ENCODE measurements at places on chromosomes 1 and 21.

GRCh38 chr1:209756615-209757445 is 977 bp downstream of the TRAF3IP3 start:
- no peak for DNase-seq

DNA sequence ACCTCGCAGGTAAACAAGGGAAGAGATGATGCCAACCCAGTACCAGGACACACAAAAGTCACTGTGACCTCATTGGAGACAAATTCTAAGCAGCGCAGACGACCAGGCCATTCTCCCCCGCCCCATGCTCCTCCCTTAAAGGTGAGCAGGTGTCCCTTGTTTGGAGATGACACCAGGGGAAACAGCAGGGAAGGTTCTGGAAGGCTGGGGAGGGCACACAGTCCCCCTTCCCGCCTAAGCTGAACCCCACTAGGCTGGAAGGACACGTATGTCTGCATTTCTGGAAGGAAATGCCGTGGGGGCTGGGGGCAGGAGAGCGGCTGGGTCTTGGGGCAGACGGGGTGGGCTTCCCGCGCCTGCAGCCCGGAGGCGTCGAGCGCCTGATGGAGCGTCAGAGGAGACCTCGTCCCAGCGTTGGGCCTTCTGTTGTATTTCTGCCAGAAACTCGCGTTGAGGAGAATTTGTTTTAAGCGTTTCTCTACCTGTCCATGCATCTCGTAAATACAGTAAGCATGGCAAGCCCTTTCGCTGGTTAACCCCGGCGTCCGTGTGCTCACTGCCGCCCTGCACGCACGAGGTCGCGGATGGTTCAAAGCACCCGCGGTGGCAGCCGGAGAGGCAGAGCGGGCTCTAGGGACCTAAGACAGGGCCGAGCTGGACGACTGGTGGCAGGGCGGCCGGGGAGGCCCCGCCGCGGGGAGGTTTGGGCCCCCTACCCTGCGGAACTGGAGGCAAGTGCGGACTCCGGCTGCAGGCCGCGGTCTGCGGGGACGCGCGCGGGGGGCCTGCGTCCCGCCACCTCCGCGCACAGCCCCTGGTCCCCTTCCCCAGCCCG is 1.2 kb upstream of the LHX4 start:
- DNase-seq: no peak

DNA sequence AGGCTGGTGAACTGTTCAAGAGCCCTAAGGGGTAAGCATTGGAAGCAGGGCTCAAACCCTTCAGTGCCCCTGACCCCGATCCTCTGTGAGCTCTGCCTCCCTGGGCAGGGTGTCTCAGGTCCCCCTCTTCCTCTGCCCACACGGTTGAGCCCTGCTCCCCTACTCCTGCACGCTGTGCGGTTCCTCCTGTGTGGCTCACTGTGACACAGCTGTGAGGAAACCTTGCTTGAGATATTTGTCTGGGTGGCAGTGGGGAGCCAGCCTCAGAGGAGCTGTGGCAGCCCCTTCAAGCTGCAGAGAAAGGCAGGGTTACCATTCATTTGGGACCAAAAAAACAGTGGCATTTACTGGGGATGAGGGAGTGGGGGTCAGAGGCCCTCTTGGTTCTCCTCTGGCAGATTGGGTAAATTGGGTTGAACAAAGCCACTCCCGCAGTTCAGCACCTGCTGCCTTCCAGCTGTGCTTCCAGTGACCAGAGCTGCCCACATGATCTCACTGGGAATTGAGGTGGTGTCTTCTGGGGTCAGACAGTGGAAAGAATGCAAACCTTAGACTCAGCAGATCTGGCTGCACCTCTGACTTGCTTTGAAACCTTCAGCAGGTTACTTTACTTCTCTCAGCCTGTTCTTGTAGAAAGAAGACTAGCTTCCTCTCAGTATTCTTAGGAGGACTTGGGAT is 60.6 kb upstream of the CD1D start:
- no peak for DNase-seq

DNA sequence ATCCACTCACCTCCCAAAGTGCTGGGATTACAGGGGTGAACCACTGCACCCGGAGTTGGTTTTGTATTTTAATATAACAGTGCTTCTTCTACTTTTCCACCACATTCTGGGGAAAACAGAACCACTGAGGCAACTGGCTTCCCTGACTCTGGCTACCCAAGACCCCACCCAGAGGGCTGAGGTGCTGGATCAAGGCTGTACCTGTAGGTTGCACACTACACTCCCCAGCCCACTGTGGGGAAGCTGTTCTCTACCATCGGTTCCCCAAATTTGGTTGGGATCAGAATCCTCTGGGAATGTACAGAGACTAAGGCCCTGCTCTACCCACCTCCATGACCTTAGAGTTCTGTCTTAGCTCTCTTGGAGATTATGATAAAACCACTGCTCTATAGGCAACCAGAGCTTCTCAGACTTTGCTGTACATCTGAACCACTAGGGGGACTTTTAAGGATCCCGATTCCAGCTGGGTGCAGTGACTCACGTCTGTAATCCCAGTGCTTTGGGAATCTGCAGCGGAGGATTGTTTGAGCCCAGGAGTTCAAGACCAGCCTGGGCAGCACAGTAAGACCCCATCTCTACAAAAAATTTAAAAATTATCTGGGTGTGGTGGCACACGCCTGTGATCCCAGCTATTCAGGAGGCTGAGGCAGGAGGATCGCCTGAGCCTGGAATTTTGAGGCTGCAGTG is 51.6 kb downstream of the GNG4 start:
- no peak for DNase-seq

GRCh38 chr1:88311265-88311664 is 372.8 kb upstream of the PKN2 start:
- DNase-seq: no peak

DNA sequence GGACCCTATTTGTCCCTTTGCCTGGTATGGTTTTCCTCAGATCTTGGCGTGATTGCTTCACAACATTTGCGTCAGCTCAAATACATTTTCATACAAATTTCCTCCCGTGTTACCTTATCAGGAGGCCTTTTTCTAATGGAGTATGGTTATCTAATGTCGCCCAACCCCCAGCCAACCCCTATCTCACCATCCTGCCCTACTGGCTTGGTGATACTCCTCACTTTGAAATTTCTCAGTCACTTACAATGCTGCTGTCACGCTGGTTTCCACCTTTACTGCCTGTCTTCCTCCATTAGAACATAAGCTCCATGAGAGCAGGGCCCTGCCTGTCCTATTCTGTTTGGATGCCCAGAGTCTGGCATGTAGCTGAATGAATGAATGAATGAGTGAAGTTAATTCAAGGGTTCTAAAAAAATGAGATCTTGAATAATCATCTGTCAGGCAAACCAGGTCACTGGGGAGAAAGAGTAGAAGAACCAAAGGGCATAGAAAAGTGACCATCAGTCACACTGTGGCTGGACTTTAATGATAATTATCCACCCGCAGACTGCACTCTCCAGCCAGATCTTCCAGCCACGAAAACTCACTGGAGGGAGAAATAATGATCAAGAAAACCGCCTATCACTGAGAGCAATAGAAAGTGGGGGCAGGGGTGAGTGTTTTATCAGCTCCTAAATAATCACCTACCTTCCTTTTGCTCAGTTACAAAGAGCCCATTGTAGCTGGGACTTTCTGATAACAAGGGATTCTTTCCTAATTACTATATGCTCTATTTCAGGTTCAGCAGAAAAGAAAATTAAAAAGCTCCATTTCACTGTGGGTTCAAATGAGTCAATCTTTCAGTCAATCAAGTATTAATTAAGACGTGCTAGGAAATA is 21.3 kb downstream of the KIAA0040 start:
- no peak for DNase-seq

DNA sequence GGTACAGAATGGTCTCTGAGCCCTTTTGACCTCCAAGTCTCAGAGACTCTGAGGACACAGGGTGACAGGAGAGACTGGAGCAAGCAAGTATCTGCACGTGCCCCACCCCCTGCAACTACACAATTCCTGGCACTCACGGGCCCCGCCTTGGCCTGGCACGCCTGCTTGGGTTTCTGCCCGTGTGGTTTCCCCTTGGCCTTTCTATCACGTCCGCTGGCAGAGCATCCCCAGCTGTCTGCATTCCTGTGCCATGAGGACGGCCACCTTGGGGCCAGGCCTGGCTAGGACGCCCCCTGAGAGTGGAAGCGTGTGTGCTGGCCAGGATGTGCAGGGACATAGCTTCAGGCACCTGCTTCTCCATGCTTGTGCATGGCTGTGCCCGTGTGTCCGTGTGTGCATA is 14.3 kb upstream of the EDN2 start:
- DNase-seq: no peak

DNA sequence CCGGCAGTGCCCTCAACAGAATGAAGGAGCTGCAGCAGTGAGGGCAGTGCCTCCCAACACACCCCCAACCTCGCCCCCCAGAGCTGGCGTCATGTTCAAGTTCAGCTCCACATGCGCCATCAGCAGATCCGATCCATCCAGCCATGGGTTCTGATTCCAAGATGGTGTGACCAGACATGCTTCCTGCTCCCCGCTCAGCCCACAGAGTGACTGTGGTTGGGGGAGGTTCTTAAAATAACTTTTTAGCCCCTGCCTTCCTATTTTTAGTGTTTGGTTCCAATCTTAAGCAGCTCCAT is 30.1 kb upstream of the GPR137B start:
- DNase-seq: no peak

DNA sequence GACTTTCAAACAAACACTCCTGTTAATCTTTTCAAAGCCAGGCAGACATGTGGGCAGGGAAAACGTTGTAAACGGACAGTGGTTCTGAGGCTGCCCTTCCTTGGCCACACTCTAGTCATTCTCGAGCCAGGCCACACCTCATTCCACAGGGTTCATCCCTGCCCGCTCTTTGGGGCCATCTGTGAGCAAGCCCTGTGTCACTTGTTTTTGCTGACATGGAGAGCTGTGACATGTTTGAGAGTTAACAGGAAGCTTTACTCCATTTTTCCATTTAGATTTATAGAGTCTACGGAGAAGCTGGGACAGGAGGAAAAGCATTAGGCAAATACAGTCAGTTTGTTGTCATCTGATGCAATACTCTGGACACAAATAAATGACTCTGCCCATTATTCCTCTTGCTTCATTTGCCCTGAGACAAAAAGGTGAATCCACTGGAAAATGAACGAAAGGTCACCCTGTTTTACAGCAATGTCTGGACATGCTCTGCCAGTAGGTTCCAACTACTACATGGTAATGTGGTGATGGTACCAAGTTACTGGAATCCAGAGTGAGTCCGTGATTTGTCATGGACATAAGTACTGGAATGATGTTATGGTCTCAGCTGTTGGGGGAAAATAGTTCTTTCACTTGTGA is 126.9 kb downstream of the CLIC6 start:
- DNase-seq: no peak

- no peak for DNase-seq
Observed at GRCh38 chr1:76854255-76854654, 13.0 kb upstream of the ST6GALNAC5 start.

DNA sequence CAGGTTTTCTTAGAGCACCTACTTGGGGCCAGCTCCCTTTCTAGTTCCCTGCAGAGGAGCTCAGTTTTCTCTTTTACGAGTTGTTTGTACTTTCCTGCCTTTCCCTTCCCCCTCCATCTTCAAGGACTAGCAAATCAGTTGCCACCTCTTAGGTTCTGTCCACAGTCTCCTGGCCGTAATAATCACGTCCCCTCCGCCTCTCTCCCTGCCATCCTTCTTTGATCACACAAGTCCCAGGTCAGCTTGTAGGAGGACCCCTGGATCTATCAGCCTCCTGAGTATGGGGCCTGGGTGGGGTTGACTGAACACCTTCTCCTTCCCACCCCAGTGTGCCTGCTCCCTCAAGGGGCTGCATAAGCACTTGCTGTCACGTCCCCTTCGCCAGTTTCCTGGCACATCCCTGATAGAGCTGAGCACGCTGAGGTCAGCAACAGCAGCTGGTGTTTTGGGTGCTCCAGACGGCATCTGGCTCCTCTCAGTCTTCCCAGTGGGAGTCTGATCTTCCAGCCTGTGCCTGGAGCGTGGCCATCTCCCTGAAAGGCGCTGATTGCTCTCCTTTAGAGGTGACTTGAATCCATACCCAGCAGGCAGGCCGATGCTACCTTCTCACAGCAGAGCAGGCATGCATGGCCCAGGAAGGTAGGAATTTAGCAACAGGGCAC is 216.1 kb upstream of the TMEM51 start:
- no peak for DNase-seq

DNA sequence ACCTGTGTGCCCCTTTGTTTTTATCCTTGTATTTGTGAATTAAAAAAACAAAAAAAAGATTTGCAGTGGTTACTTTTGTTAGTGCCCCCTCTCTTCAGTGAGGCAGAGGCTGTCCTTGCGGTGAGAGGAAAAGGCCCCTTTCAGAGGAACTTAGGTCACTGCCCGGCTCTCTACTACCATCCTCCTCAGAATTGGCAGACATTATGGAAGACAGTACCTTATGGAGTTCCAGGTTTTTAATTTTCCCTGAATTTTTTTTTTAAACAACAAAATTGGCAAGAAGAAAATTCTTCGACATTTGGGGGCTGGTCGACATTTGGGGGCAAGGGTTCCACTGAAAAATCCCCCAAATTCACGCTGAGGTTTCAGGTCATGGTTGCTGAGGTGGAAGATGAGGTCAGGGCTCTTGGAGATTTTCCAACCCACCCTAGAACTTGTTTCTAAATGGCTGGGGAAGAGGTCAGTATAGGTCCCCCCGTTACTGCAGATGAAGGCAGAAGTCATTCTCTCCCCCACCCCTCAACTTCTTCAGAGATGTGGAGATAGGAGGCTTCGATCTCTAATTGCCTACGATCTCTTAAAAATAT is 5.3 kb downstream of the RXFP4 start:
- no peak for DNase-seq

DNA sequence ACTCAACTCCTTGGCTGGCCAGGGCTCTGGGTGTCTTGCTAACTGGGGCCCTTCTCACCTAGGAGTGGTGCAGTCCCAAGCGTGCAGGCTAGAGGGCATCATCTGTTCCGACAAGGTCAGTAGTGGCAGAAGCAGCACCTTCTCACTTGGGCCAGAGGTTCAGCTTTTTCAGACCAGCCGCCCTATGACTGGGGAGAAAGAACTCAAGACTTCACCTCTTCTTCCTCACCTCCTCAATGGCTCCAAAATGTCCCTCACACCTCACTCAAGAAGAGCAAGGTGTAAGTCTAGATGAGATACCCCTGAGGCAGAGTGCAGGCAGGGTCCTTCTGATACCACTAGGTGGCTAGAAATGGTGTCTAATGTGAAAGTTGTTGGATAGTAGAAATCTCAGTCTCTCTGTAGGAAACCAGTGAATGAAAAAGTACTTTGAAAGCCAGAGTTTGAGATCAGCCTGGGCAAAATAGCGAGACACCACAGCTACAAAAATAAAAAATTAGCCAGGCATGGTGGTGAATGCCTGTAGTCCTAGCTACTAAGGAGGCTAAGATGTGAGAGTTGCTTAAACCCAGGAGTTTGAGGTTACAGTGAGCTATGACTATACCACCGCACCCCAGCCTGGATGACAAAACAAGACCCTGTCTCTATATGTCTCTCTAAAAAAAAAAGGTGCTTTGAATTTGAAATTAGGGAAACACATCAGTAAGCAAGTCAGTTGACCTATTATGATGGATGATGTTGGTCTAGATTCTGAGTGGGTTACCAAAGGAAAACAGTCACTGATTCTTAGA is 8.6 kb upstream of the IL20 start:
- no peak for DNase-seq

DNA sequence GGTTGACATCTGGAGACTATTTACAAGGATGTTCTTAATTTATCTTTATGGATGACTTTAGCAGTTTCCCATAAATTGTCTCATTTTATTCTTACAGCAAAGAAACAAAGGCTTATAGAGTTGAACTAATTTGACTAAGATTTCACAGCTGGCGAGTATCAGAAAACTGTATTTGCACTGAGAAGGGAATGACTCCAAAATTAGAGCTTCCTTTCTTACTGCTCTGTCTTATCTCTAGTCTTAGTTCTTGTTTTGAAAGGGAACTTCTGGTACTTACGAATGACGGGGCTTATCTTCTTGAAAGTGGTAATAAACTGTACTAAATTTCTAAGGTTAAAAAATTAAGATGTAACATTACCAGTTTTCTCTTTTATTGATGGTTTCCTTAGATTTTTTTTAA is 13.6 kb downstream of the CNST start:
- no peak for DNase-seq

All from NCI-H1417 treated with DMSO at 0.1 percent for 48 hours (cell line).